Stimulated activated CD4-positive, alpha-beta T cell treated with anti-CD3 and anti-CD28 coated beads, Interleukin-12 subunit alpha, Interleukin-12 subunit beta, amount 100 ng/mL, for 48 hours (primary cell): ENCODE measurements at places on chromosomes 4 and X.

- DNase-seq: no peak
Observed at GRCh38 chr4:145183023-145183422, 2.6 kb upstream of the OTUD4 start.

DNA sequence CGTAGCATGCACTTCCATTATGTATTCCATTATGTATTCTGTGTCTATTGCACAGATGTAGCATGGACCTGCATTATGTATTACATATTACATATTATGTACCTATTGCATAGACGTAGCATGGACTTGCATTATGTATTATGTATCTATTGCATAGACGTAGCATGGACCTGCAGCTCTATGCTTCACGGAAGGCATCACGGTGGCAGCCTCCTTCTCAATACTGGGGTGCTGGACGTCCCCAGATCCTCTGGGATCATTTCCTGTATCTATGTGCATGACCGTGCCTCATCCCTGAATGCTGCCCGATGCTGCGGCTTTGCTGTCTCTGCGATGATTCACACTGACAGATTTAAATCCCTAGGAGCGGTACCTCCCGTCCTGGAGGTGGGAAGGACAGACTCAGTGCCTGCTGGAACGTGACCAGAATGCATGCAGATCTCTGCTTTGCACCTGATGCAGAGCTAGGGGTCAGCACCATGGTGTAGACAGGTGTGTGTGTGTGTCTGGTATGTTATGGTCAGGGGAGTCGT lies 317.5 kb downstream of the DHRSX start:
- DNase-seq: no peak

GRCh38 chr4:140717313-140717712 lies 38.9 kb downstream of the TBC1D9 start:
- DNase-seq: no peak

GRCh38 chrX:41982953-41983352 lies 59.6 kb upstream of the CASK start:
- no peak for DNase-seq

DNA sequence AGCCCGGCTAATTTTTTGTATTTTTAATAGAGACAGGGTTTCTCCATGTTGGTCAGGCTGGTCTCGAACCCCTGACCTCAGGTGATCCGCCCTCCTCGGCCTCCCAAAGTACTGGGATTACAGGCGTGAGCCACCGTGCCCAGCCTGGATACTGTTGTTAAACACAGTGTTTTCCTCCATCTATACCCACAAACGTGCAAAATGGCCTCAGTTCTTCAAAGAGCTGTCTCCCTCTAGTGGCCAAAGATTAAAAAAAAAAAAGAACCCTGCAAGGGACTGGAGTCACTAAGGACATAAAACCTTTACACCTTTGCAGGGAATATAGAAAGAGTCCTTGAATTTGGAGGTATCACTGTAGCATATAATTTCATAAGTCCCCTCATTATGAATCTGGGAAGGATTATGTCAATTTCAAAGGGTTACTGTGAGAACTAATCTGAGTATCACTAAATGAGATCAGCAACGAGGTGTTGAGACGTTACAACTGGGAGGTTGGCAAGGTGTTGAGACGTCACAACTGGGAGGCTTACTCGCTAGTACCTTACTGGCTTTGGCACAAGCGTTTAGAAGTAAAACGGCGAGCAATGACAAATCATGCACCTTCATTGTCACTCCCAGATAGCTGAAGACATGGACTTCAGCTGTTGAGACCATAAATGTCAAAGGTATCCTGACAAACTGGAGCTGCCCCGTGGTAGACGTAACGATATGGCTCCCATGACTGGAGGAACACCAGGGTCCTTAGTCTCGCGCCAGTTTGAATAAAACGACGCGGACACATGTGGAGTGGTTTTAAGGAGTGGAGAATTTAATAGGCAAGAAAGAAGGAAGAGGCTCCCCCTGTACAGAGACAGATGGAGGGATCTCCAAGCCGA lies 33.4 kb upstream of the ENPP6 start:
- no peak for DNase-seq

DNA sequence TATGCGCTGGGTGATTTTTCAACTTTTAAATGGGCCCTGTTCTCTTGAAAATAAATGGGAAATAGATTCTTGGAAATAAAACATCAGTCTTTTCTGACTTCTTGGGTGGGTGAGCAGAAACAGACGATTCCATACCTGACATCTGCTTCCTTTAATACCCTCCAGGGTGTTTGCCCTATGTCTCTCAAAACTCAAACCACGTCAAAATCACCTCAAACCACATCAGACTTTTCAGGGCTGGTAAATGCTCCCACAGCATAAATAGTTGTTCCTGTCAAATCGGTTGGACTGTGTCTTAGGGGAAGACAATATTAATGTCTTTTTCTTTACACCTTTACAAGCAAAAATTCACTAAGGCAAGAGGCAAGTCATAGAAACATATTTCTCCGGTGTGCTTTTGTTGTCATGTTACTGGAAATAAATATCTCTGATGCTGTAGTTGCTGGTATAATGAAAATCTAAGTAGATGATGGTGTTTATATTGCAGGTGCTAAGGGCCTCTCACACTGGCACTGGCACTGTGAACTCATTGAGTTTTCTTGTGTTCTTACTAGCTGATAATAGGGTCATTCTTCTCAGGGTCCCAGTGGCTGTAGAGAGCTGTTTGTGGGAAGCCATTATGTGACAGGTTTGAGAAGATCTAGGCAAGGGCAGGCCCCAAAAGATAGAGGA lies 380.4 kb downstream of the RAPGEF2 start:
- DNase-seq: no peak

- DNase-seq: peak; percentile 24
Observed at GRCh38 chr4:87973283-87974169, 2.0 kb upstream of the SPP1 start.

- DNase-seq: no peak
Observed at GRCh38 chrX:24466025-24466424, 939 bp downstream of the PDK3 start.

- no peak for DNase-seq
Observed at GRCh38 chrX:26470941-26471340, 255.0 kb downstream of the MAGEB5 start.

DNA sequence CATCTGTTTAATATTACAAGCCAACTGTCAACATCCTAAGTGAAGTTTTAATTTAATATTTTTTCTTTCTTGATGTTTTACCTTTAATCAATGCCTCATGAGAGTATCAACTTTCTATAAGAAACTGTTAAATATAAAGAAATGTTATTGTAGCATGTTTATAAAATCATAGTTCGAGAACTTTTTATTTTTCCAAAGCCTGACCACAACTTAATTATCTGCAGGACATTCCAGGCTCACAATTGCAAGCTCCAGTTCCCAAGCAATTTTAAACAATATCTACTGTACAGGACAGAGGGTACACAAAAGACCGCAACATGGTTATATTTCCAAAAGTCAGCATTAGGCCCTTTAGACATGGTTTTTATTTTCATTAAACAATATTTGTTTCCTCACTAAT lies 20.1 kb downstream of the STX18 start:
- no peak for DNase-seq

DNA sequence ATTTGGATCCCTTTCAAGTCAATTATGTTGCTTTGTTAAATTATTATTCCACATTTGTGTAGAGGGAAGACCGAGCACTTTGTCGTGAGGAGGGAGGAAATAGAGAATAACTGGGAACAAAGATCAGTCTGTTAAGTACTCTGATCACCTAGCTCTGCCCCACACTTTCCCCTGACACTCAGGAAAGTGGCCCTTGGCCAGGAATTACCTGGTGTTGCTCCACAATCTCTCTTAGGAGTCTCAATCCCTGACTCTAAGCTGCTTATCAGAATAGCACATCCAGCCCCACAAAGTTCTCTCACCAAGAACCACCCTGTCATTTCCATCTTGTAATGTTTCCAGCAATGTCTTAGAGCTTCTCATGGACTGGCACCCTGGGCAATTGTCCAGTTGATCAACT lies 83.8 kb upstream of the BMPR1B start:
- DNase-seq: no peak

DNA sequence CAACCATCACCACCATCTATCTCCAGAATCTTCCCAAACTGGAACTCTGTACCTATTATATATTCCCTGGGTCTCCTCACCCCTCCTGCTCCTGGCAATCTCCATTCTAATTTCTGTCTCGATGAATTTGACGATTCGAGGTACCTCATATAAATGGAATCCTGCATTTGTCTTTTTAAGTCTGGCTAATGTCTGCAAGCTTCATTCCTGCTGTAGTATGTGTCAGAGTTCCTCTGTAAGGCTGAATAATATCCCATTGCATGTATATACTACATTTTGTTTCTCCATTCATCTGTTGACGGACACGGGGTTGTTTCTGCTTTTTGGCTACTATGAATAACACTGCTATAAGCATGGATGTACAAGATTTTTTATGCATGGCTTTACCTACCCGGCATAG lies 19.5 kb downstream of the PRKG2 start:
- DNase-seq: no peak
